Prostate gland (tissue), 2 donors: ENCODE measurements at places on chromosomes 5 and 9. TPM values are rescaled to one million over a fixed set of nuclear protein-coding genes. Genes with fewer than 3 reads are reported as not detected.

Gene IFT74
- total RNA-seq, result 16.5 TPM

DNA sequence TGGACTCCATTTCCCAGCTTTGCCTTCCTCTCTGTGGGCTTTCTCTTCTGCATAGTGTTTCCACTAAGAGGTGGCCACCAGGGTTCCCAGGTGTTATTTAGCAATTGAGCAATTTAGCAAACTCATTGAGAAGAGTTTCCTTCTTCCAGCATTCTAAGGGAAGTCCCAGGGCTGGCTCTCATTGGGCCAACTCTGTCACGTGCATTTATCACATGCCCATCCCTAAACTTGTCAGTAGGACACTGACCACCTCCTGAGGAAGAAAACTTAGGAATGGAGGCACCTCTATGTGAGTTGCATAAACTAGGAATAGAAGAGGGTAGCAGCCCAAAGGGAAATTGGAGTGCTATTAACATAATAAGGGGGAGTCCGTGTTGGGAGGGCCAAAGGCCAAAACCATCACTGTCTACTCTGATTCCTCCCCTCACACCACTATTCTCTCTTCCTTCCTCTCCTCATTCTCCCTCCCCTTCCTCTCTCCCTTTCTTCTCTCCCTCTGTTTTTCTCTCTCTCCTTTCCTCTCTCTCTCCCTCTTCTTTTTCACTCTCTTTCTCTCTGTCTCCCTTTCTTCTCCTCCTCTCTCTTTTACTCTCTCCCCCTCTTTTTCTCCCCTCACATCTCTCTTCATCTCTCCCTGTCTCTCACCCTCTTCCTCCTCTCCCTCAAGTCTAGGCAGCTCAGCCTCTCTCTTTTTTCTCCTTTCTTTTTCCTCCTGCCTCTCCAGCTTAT lies 213.4 kb downstream of the PALM2AKAP2 start:
- no peaks in the 10 kb centered on the region for H3K4me1 ChIP-seq
- H3K27me3 ChIP-seq, result no peaks in the 10 kb centered on the region
- no peaks in the 10 kb centered on the region for H3K36me3 ChIP-seq
- no peak overlapping the region for H3K4me3 ChIP-seq
- no peak overlapping the region for H3K27ac ChIP-seq

Gene ABLIM3
- 9.0 TPM for total RNA-seq

Gene ZDHHC11B
- 3.0 TPM for total RNA-seq

GRCh38 chr5:174119468-174119881 lies 74.0 kb downstream of the NSG2 start:
- no peak for DNase-seq
- H3K4me1 ChIP-seq, result no peaks in the 10 kb centered on the region
- no peaks in the 10 kb centered on the region for H3K36me3 ChIP-seq
- H3K27me3 ChIP-seq, result no peaks in the 10 kb centered on the region
- no peak overlapping the region for H3K27ac ChIP-seq

Gene IL13
- total RNA-seq, result not detected

Gene ANXA1
- total RNA-seq, result 65.3 TPM

Gene ERGIC1
- total RNA-seq, result 380 TPM

GRCh38 chr5:139524446-139524845 lies 36.7 kb upstream of the UBE2D2 start:
- H3K27me3 ChIP-seq, result no peaks in the 10 kb centered on the region
- DNase-seq, result no peak
- no peaks in the 10 kb centered on the region for H3K36me3 ChIP-seq
- H3K4me3 ChIP-seq, result no peak overlapping the region

- H3K36me3 ChIP-seq, result no peaks in the 10 kb centered on the region
- no peak overlapping the region for H3K4me3 ChIP-seq
- no peaks in the 10 kb centered on the region for H3K27me3 ChIP-seq
- H3K27ac ChIP-seq, result no peak overlapping the region
Measured at GRCh38 chr5:54753034-54753433, 232.4 kb downstream of the ESM1 start.

- no peak overlapping the region for H3K27ac ChIP-seq
- H3K27me3 ChIP-seq, result no peaks in the 10 kb centered on the region
- no peaks in the 10 kb centered on the region for H3K36me3 ChIP-seq
Measured at GRCh38 chr9:122291458-122291857, 26.8 kb downstream of the MRRF start.

DNA sequence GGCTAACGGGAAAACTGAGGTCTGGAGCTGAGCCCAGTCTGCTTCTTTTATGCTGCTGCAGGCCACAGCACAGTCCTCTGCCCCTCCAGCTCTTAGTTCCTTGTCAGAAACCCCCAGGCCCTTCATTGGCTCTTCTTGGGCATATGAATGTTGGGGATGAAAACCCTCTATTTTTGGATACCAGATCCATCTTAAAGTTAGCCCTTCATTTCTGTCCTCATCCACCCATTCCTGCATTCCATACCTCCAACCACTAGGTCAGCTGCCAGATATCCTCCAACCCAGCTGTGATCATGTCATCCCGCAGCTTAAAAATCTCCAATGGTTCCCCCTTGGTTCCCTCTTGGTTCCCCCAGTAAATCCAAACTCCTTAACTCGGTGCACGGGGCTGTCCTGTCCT lies 1.8 kb upstream of the SLC25A51 start:
- no peaks in the 10 kb centered on the region for H3K36me3 ChIP-seq
- H3K4me3 ChIP-seq, result no peak overlapping the region
- H3K27me3 ChIP-seq, result no peaks in the 10 kb centered on the region

DNA sequence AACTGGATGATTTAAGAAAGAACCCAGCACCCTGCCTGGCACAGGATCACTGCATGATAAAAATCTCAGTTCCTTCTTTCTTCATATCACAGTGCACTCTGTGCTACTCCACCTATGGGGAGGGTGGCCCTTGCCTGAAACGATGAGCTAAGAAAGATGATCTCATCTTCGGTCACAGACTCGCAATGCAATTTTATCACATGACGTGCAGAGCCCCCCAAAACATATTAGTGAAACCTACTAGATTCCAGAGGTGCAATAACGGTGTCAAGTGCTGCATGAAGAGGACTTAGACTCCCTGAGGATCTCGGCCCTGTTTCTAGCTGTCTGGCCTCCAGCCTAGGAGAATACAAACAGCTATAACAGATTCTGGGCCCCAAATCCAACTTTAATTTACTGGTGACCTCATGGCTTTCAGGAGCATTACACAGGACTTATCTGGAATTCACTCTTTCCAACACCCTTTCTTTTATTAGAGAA lies 104.0 kb downstream of the EBF1 start:
- H3K36me3 ChIP-seq, result no peaks in the 10 kb centered on the region
- H3K27ac ChIP-seq, result no peak overlapping the region
- no peak overlapping the region for H3K4me3 ChIP-seq
- no peaks in the 10 kb centered on the region for H3K4me1 ChIP-seq
- no peaks in the 10 kb centered on the region for H3K27me3 ChIP-seq
- DNase-seq, result no peak

DNA sequence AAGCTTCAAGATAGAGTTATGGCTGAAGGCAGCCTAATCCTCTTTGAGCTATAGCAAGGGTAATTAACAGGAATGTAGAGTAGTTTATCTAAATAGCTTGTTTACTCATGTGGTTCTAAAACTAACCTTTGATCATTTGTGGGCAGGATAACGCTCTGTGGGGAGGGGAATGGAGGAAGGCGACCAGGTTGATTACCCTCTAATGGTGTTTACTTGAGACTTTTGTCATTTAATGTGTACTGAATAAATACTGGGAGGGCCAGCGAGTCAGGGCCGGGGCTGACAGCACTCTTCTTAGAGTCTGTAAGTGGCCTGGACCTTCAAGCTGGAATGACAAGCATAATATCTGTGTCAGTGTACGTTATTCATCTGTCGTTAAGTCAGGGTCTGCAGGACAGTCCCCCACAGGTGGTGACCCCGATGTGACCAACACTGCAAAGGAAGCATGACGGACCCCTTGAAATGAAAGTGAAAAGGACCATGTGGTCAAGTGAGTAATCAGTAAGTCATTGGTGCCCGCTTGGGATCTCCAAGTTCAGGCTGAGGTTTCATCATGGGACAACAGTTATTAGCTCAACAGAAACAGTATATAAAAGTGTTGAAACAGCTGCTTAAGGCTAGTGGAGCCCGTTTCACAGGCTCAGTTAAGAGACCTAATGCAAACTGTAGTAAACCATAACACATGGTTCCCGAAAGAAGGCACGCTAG lies 162.6 kb downstream of the CPLANE1 start:
- H3K27me3 ChIP-seq, result no peaks in the 10 kb centered on the region
- DNase-seq, result peak; percentile 33

DNA sequence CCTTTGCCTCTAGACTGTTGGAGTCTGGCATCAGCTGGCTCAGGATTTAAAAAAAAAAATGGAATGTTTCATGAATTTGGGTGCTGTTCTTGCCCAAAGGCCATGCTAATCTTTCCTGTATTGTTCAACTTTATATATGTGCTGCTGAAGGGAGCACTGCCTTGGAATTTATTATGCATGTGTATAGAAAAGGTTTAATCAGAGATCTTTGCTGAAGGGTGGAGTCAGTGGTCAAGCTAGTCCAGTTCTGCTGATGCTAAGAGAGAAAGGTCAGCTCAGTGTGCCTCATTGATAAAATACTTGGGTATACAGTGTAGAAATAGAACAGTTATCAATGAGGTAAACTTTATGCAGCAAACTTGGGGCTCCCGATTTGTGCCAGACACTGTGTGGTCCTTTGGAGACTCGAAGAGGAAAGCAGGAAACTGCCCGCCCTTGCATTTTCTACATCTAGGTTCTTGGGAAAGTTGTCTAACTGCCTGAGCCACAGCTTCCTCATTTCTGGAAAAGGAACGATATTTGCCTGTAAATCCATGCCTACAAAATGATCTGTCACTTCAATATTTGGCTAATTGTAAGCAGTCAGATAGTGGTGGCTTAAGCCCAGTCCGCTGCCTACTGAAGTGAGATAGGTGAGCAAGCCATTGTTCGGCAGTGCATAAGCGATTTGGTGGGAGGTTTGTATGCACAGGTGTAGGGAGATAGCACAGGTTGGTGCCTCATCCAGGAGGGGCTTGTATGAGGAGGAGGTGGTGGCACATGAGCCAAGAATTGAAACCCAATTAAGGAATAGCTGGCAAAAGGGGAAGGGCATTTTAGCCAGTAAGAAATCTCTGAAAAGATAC lies 29.2 kb upstream of the GTF2H2C start:
- DNase-seq, result no peak
- H3K4me3 ChIP-seq, result no peak overlapping the region
- no peaks in the 10 kb centered on the region for H3K27me3 ChIP-seq
- no peak overlapping the region for H3K27ac ChIP-seq

Gene ZNF608
- total RNA-seq, result 22.6 TPM

GRCh38 chr9:127446713-127447415 lies 4.3 kb downstream of the RPL12 start:
- no peak overlapping the region for H3K27ac ChIP-seq
- peaks cover 13% of the 10 kb centered on the region for H3K36me3 ChIP-seq
- peaks cover 9% of the 10 kb centered on the region for H3K4me1 ChIP-seq
- H3K4me3 ChIP-seq, result no peak overlapping the region

Gene SHROOM1
- total RNA-seq, result 364 TPM

GRCh38 chr5:54553659-54554207 lies 36.2 kb downstream of the SNX18 start:
- no peaks in the 10 kb centered on the region for H3K4me1 ChIP-seq
- H3K27ac ChIP-seq, result no peak overlapping the region
- no peaks in the 10 kb centered on the region for H3K36me3 ChIP-seq
- no peak for DNase-seq
- no peak overlapping the region for H3K4me3 ChIP-seq
- no peaks in the 10 kb centered on the region for H3K27me3 ChIP-seq

DNA sequence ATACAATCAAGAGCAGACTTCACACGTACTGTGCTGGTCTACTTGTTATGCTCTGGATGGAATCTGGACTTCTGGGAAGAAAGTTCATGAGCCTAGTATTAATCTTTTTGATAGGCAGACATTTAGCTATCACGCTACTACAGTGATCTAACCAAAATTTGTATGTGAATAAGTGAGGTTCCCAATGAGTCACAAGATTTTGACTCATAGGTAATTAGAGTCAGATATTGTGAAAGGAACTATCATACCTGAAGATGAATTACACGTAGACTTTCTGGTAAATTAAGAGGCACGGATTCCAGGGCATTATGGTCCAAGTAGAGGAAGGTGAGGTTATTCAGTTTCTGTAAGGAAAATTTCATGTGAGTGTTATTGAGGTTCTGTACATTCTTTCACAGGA lies 18.4 kb downstream of the OGN start:
- no peaks in the 10 kb centered on the region for H3K36me3 ChIP-seq
- H3K4me3 ChIP-seq, result no peak overlapping the region
- H3K4me1 ChIP-seq, result no peaks in the 10 kb centered on the region
- no peak overlapping the region for H3K27ac ChIP-seq
- DNase-seq, result no peak

DNA sequence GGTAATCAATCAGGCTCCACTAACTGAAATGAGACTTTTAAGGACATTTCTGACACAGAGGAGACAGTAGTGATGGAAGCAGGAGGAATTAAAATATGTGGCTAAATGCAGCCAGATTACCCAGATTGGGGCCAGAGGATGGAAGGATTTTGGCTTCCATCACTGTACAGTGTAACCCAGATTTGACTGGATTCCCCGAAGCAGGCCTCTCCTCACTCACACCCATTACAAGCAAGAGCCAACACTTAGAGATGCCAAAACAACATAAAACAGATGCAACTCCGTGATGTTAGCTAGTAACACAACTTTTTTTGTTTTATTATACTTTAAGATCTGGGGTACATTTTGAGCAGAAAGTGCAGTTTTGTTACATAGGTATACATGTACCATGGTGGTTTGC lies 17.6 kb downstream of the TEK start:
- no peak for DNase-seq
- no peak overlapping the region for H3K4me3 ChIP-seq
- no peak overlapping the region for H3K27ac ChIP-seq

- no peak for DNase-seq
- no peak overlapping the region for H3K4me3 ChIP-seq
- H3K36me3 ChIP-seq, result no peaks in the 10 kb centered on the region
Measured at GRCh38 chr9:127858041-127858512, 3.6 kb upstream of the ENG start.

- H3K27ac ChIP-seq, result no peak overlapping the region
- H3K4me3 ChIP-seq, result no peak overlapping the region
- H3K4me1 ChIP-seq, result no peaks in the 10 kb centered on the region
- no peak for DNase-seq
- no peaks in the 10 kb centered on the region for H3K36me3 ChIP-seq
Measured at GRCh38 chr9:25857147-25857546, 178.9 kb upstream of the TUSC1 start.

Gene C9orf153
- total RNA-seq, result not detected

- no peaks in the 10 kb centered on the region for H3K4me1 ChIP-seq
- DNase-seq, result no peak
- H3K27ac ChIP-seq, result no peak overlapping the region
- H3K27me3 ChIP-seq, result no peaks in the 10 kb centered on the region
- H3K4me3 ChIP-seq, result no peak overlapping the region
- H3K36me3 ChIP-seq, result no peaks in the 10 kb centered on the region
Measured at GRCh38 chr9:86470326-86470725, 116.1 kb upstream of the TUT7 start.

Gene TAF1L
- 2.0 TPM for total RNA-seq

Gene TEK
- 3.5 TPM for total RNA-seq

Gene LRRC19
- total RNA-seq, result not detected
